ENCODE measurements at places on chromosomes 2 and 18.

DNA sequence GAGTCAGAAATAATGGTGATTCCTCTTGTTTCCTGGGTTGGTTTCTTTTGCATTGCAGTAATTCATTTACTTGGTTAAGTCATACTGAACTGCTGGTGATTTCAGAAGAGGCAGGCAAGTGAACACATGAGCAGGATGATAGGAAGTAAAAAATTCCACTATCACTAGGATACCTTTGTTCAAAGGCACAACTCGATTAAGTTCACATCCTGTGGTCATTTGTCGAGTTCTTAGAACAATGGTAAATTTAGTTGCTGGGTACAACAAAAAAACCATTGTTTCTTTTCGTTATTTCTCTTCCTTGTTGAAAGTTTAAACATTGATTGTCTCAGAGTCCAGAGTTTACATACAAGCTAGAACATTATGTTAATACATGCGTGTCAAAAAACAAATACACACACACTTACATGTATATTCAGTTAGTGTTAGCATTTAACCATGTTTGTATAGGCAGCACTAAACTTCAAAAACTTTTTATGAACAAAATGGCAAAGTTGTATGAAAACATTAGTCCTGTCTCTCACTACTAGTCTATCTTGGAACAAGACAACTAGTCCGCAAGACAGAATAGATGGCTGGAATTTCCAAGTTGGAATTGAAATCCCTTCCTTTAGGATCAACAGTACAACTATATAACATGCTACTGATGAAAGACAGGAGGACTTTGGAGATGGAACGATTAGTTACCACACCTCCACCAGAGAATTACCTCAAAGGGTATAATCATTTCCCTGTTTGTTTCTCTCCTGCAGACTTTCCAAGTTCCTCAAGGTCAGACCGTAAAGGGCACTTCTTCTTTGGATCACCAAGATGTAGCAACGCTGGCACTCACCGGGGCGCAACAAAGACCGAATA lies 26.2 kb downstream of the STK39 start:
- DNase-seq: no peak

- no peak for DNase-seq
These were observed 22.8 kb upstream of the SMAD4 start for GRCh38 chr18:51006948-51007789.

DNA sequence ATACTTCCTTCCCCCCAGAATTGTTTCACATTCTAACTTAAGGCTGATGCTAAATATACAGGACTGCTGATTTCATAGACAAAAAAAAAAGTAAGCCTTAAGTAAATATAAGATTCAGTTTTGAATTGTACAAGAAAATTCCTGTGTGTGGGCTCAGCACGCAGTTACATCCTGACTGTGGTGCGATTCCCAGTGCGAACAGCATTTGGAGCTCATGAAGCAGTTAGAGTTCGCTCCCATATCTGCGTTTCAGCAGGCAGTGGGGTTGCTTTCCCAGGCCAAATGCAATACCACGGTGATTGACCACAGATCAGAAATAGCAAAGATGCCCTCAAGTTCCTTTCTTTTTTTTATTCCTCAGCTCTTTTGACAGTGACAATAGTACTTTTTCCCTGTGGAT lies 75.6 kb downstream of the SATB2 start:
- DNase-seq: no peak

DNA sequence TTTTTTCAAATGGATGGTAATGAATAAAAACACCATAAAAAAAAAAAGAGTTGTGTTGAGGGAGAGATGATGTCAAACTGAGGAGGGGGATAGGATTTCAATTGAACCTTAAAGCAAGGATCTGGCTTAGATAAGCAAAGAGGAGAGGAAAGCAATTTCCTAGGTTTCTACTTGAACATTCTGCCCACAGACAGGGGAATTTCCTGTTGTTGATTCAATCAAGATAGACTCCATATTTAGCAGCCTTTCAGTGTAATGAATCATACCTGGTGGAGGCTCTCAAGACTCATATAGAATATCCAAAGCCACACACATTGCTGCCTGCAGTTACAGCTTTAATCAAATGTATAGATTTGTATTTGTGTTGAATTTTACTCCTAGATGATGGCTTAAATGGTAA lies 294.4 kb upstream of the PIK3C3 start:
- no peak for DNase-seq

DNA sequence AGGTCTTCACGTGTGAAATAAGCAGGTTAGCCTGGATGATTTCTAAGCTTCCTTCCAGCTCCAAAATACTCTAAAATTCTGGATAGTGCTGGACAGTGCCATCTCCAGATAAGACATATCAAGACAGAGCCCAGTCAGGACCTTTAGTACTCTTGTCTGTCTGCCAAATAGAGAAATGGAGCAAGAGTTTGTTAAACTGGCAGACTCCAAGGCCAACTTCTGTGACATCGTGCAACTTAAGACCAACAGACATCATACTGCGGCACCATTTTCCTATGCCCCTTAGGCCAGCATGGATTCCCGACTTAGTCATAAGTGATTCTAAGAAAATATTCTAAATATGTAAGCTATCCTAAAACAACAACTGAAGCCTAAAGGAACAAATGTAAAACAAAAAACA lies 118.6 kb downstream of the RBMS1 start:
- no peak for DNase-seq

DNA sequence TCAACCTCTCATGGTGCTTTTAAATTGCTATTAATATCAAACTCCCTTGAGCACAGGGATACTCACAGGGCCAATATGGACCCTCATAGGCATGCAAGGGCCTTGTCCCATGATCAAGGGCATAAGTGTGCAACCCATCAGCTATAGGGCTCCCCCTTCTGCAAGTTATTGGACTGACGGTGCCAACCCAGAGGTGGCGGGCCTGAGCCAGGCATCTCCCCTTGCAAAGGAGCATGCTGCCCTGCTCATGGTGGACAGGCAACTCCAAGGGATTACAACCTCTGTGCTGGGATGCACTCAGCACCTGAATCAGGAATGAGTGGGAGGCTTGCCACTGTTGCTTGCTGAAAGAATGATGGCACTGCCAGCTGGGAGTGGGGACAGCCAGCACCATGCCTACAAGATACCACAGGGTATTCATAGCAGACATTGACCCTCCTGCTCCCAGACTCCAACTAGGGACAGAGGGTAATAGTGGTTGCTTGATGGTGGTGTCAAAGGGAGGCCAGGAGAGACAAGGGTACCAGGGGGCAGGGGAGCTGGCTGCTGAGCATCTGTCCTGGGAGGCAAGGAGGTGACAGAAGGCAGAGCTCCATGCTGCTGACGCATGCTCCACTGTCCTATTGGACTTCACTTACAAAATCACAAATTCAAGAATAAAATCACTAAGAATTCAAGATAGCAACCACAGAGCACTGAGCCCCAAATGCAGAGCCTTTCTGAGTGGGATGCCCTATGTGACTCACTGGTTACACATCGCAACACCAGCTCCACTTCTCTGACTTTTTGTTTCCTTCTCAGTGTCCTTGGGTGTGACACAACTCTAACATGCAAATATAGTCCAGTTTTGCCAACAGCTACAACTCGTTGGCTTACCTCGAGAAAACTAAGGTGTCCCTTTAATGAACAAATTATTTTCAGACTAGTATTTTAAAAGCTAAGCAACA lies 157.1 kb upstream of the CCDC150 start:
- no peak for DNase-seq

- DNase-seq: no peak
These were observed 377.2 kb downstream of the LRATD1 start for GRCh38 chr2:15009681-15010080.

- no peak for DNase-seq
These were observed 97.4 kb upstream of the ITGA6 start for GRCh38 chr2:172329774-172330671.

DNA sequence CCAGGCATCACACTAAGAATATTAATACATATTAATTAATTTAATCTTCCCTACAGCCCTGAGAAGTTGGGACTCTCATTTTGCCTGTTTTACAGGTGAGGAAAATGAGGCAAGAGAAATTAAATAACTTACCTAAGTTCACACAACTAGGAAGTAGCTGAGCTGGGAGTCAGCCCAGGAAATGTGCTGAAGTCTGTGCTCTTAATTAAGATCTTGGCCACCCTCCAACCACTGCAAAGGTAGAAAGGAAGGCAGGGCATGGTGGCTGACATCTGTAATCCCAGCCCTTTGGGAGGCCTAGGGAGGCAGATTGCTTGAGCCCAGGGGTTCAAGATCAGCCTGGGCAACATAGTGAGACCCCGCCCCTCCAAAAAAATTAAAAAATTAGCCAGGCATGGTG lies 12.9 kb upstream of the MGAT4A start:
- no peak for DNase-seq

DNA sequence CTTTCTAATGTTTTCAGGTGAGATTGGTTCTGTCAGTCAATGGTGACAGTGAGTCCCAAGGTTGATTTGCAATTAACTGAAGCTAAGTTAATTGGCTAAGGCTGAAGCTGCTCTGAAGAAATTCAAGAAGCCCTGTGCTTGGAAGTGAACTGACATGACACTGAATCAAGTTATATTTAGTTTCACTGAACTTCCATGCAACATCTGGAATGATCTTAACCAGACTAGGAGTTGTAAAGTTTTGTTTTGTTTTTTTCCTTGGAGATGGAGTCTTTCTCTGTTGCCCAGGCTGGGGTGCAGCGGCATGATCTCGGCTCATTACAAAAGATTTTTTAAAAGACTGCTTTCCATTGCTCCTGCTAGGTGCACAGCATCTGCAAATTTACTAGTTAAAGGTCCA lies 11.4 kb downstream of the SERPINB5 start:
- DNase-seq: no peak

GRCh38 chr2:24809316-24810007 lies 16.2 kb downstream of the CENPO start:
- no peak for DNase-seq

DNA sequence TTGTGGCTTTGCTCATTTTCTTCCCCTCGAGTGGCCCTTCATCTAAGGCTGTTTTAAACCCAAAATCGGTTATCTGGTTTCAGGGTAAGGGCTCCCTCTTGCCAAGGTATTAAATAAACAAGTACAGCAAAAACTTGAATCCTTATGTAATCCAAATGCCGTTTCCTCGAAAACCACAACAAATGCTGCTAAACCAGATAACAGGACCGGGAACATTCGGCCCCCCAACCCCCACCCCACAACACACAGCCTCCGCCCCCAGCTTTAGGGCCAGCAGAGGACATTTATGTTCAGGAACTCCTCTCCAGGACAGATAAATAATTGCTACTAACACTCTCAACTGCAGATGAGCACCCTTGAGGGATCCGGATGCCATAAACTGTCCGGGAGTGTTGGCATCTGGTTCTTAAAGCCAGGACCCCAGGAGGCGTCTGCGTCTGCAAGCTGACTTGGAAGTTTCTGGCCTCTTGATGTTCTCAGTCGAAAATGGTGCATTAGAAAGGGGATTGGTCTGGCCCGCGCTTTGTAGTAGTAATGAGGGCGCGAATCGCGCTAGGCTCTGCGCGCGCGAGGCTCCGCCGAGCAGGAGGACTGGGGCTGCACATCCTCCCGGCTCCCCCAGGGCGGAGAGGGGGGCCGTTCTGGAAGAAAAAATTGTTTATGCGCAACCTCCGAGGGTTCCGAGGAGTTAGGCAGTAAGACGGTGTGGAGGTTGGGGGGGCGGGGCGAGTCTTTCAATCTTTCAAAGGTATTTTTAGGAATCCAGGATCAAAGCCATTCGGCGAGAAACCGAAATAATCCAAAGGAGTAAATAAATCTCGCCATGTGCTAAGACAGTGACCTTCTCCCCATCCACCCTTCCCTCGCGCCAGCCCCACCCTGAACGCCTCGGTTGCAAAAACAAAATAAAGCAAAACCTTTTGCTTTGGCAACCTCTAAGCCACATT lies 3.9 kb upstream of the ID2 start:
- DNase-seq: peak; percentile 30

DNA sequence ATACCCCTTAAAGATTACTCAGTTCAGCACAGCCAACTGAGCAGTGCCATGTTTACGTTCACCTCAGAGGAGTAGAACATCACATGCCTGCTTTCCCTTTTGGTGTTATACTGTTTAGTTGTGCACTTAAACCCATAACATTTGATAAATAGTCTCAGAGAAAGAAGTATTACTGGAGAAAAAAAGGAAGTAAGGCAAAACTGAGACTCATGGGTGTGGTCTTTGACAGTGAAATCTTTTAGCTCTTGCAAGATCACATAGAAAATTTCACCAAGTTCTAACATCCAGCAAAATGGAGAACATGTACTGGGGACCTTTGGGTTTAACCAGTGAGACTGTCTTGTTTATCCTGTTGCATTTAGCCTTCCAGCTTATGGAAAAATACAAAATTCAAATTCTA lies 5.6 kb downstream of the TANK start:
- no peak for DNase-seq

DNA sequence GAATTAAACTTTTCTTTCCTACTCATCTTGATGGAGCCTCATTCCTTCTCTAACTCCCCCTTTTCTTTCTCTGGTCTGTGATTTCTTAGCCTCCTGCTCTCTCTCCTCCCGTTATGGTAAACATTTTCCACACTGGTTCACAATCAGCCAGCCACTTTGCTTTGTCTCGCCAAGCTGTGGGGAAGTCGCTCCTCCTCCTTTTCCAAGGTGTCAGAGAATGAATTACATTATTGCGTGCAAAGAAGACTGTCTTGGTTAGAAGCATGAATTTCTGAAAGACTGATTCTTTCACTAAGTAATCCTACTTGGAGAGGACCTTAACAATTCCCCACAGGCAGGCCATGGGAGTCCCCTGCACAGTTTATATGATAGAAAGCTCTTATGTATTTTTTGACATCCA lies 46.1 kb downstream of the RASGRP3 start:
- DNase-seq: no peak

- DNase-seq: no peak
These were observed 282.7 kb downstream of the EPHA4 start for GRCh38 chr2:221289389-221289788.

DNA sequence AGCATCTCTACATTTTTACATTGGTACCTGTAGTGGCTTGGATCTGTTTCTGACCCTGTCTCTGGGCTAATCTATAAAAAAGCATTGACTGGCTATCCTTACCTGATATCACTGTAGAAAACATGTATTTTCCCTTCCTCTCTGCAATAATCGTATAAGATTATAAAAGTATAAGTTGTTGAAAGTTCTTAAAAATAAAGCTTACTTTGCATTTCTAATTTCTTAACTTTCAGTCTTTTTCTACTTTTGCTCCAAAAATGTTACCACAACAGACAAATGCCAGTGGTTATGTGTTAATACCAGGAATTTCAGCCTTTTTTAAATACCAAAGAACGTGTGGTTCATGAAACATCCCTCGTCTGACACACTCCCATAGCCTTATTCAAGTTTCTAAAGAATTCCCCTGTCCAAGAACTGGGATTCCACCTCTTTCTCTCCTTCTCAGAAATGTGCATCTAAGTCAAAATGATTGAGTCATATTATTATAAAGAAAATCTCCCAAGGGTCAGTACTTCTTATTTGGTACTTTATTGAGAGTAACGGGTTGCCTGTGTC lies 28.5 kb upstream of the ACKR3 start:
- no peak for DNase-seq

DNA sequence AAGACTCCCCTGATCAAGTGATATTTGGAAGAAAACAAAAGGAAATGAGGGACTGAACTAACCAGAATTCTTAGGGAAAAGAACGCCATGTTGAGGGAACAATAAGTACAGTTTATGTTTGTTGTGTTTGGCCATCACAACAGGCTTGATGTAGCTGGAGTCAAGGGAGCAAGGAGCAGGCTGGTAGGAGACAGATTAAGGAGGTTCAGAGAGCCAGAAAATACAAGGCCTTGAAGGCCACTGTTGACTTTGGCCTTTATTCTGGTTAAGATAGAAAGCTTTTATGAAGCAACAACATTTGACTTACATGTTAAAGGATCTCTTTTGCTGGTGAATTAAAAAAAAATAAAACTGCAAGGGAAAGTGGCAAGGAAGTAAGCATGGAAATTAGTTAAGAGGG lies 754.1 kb upstream of the SLC8A1 start:
- no peak for DNase-seq

All from activated CD4-positive, alpha-beta T cell treated with anti-CD3 and anti-CD28 coated beads, Interleukin-2, amount 50 U/mL, for 16 hours (primary cell).